GM23248 (cell line): ENCODE measurements at places on chromosomes 6 and 20. TPM values are rescaled to one million over a fixed set of nuclear protein-coding genes. Genes with fewer than 3 reads are reported as not detected.

GRCh38 chr20:38144974-38145728 is 19.9 kb downstream of the TGM2 start:
- peak; percentile 66 for DNase-seq

DNA sequence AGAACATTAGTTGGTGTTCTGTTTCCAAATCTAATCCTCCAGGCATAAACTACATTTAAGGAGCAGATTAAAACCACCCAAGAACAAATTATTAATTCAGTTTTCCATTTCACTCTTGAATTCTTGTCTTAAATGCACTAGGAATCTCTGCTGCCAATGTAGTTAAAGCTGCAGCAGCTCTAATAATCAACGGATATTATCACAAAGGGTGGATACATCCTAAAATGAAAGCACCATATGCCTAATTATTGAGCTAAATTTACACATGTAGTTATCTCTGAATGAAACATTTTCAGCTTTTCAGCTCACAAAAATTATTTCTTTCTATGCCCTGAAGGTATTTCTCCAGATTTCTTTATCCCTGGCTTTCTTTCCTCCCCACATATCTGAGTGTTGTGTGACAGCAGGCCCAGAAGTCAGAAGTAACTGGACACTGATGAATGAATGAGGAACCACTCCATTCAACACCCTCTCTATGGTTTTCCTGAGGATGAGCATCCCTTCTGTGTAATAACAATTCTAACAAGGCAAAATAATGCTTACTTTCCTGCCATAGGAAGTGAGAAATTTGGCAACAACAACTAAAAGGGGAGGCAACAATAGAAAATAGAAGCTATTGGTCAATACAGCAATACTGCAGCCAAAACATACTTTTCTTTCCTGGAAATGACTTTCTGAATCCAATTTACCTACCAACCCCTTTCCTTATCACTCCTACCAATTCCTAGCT is 14.9 kb downstream of the MAN1A1 start:
- DNase-seq = no peak

DNA sequence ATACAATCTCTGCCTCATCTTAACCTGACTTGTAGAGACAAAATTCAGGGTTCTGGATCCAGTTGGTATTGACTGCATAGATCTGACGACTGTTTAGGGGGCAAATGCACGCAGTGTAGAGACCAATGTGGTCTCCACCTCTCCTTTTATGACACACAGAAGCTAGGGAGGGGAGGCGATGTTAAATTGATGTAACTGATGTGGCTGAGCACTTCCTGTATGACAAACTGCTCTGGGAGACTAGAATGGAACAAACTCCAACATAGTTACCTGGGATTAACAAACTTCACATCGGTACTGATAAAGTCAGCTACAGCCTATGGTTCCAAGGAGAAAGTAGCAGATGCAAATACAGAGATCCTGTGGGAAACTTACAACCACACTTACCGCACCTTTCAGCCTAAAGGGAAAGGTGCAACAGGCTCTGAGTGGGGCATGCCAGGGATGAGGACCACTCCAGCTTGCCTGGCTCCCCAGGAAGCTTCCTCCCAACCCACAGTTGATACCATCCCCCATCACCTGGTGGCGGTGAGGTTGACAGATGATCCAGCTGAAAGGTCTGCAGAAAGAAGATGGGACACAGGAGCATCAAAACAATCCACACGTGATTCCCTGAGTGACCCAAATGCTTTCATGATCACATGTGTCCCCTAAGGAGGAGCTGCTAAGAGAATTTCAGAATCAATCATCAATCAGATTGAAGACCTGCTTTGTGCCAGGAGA is 60.6 kb upstream of the MRPS10 start:
- no peak for DNase-seq

DNA sequence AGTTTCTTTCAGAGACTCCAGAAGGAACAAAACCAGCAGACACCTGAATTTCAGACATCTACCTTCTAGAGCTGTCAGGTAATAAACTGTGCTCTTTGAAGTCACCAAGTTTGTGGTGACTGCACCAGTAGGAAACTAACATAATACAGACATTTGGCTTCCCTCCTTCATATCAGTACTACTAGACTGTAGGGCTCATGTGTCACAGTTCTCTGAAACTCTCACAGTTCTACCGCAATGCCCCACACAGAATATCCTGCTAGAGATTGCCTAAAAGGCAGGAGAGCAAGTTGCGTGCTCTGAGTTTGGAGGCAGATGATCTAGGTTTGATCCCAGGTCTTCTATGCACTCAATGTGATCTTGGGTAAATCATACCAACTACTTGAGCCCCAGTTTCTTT is 205.0 kb upstream of the LRFN2 start:
- no peak for DNase-seq

- DNase-seq = no peak
Measured at GRCh38 chr6:142185641-142186040, 38.6 kb downstream of the VTA1 start.

DNA sequence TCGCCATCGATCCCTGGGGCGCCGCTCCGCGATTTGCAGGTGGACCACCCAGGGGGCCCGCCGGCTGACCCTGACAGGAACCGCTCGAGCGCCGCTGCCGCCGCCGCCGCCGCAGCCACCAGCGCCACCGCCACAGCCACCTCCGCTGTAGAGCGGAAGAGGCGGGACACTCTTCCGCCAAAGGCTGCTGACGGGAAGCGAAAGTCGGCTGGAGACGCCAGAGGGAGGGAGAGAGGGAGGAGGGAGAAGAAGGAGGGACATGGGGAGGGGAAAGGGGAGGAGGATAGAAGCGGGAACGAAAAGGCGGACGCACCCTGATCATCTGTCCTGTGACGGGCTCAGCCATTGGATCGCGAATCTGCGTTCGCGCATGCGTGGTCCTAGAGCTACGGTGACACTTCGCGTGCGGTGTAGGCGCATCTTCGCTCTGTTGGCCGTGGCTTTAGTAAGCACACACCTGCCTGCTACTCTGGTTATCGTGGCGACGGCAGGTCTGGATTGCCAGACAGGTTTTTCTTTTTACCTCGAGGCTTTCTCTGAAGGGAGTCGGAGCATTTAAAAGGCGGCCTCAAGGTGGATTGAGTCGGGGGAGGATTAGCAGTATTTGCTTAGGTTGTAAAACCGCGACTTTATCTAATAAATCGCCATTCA is at the start of gene TMEM30A:
TMEM30A (minus strand) TSS at position 161 of the 651 bp plus-strand sequence; CDS start at position 7, 154 bp downstream.
- peak; percentile 99 for DNase-seq

- peak; percentile 95 for DNase-seq
Measured at GRCh38 chr20:46814366-46815232, 80.0 kb upstream of the EYA2 start.

DNA sequence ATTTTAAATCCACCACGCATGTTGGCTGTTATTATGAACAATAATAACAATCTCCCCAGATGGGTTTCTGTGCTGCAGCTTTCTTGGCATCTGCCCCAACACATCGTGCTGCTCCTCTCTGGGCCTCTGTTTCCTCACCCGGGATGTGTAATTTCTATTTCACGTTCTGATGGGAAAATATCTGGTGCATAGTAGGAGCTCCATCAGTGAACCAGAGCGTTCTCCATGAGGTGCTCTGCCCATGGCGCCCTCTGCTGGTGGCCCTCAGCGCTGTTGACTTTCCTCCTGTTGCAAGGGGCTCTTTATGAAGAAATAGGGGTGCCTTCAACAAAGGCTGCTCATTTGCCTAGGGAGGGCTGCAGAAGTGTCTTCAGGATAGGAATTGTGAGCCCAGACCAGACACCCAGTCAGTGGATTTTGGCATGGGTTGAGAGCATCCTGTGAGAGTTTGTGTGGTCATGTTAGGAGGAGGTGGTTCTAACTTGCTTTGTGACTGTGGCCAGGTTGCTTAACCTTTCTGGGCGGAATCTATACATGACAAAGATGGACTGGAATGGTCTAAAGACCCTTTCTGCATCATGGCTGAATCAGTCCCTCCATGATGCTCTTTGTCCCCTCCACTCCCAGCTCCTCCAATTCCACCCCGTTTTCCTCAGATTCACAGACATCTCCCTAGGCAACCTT is 8.1 kb downstream of the SCRT2 start:
- DNase-seq = peak; percentile 59

DNA sequence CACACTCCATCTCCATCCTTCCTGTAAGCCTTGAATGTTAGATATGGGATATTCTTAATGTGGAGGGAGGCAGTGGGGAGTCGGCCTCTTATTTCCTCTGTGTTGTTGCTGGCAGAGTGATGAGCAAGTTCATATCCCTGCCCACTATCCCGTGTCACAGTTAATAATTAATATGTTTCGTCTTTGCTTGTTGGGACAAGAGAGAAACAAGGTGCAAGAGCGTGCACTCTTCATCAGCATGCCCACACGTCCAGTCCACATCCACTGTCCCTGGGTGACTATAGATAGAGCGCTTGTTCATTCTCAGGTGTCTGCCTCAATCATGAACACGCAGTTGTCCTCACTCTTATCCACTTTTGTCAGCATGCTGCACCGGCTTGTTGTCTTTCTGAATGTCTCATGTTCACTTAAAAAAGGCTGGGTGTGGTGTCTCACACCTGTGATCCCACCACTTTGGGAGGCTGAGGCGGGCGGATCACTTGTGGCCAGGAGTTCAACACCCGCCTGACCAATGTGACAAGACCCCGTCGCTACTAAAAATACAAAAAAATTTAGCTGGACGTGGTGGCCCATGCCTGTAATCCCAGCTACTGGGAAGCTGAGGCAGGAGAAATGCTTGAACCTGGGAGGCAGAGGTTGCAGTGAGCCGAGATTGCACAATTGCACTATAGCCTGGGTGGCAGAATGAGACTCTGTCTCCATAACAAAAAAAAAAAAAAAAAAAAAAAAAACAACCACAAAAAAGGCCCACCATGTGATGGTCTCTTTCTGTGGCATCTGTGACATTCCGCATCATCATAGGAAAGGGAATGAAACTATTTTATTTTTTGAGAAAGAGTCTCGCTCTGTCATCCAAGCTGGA is 34.2 kb downstream of the PPP1R3G start:
- no peak for DNase-seq

- DNase-seq = no peak
Measured at GRCh38 chr6:51182827-51183226, 364.2 kb downstream of the TFAP2B start.

DNA sequence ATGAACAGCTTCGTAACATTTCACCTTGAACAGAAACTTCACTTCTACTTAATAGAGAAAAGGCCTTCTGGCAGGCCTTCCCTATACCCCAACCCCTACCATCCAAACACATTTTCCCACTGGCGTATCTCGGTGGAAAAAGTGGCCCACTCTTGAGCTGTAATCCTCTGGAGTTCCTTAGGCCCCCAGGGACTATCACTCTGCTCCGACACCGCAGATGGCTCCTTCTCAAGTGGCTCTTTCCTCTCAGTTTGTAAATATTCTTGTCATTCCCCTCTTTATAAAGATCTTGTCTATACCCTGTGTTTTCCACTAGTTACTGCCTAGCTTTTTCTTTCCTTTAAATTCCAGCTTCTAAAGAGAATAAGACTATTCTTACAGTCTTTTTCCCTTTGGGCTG is 108.7 kb downstream of the MYB start:
- no peak for DNase-seq

- no peak for DNase-seq
Measured at GRCh38 chr6:141607956-141608355, 524.8 kb upstream of the GJE1 start.

DNA sequence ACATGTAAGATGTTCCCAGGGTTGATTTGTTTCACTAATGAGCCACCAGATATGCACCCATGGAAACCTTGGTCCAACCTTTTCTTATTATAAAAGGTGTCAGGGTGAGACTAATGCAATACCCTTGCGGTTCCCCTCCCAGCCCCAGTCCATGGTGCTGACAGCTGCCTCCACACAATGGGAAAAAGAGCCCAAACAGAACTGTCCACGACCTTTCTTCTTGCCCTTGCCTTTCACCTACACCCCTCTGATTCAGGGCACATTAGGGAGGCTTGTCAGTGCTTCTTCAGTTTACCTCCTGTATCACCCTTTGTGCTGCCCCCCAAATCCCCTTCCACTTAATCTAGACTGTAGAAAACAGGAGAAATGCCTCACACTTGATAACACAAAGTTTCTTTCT is 352.7 kb upstream of the CDH4 start:
- DNase-seq = no peak

DNA sequence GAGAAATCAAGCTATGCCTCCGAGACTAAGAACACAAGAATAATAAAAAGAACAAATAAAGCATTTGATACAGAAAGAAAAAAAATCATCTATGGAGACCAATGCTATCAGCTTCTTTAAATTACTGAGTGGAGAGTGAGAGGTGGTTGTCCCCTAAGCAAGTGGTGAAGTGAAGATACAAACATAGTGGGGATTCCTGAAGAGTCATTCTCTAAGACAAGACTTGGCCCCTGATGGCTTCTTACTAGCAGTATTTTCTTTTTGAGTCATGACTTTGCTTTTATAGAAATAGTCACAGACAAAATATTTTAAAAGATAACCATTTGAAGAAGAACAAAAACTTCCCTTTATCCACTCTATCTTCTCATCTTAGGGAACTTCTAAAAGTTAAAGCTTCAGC is 261.4 kb upstream of the PRDM1 start:
- DNase-seq = peak; percentile 81

GRCh38 chr20:20363799-20364592 is 3.9 kb upstream of the INSM1 start:
- DNase-seq = no peak

DNA sequence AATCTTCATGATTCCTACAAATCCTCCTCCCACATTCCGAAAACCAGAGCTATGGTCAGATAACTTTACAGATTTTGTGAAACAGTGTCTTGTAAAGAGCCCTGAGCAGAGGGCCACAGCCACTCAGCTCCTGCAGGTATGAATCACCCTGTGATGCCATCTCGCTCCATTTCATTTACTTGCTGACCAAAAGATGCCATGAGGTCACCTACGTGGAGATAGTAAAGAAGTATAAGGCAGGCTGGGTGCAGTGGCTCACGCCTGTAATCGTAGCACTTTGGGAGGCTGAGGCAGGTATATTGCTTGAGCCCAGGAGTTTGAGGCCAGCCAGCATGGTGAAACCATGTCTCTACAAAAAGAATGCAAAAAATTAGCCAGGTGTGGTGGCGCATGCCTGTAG is 30.9 kb downstream of the STK4 start:
- DNase-seq = no peak

- no peak for DNase-seq
Measured at GRCh38 chr20:20261159-20261558, 106.7 kb upstream of the INSM1 start.

DNA sequence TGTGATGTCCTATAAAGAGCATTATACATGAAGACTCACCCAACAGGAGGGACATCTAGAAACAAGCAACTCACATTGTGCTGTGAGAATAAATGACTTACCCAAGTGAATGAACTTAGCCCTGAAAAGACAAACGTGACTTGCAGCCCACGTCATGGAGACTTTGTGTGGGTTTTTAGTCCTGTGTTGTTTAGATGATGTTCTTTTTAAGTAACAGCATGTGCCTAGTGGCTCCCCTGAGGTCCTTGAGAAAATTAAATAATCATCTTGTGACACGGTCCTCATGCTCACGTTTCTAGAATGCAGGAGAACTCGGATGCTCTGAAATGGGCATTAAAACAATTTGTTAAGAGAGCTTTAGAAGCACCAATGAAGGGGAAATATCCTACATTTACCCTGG is 165.1 kb downstream of the SASH1 start:
- peak; percentile 69 for DNase-seq

Gene GRIK2
- total RNA-seq = 0.38 and 7.1 TPM in 2 replicates

Gene OVOL2
- total RNA-seq = not detected in 2 replicates

Gene TP53TG5
- not detected in 2 replicates for total RNA-seq

Gene MUCL3
- not detected in 2 replicates for total RNA-seq

Gene FOXF2
- total RNA-seq = 5.1 and 8.3 TPM in 2 replicates

Gene PRDM13
- total RNA-seq = not detected in 2 replicates

Gene TMC2
- not detected in 2 replicates for total RNA-seq
